ENCODE measurements at places on chromosomes 3 and 15.

DNA sequence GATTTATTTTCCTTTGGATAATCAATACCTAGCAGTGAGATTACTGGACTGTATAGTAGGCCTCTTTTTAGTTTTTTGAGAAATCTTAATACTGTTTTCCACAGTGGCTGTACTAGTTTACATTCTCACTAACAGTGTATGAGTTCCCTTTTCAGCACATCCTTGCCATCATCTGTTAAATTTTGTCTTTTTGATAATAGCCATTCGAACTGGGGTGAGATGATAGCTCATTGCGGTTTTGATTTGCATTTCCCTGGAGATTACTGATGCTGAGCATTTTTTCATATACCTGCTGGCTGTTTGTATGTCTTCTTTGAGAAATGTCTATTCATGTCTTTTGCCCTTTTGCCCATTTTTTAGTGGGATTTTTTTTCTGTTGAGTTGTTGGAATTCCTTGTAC, 210.8 kb downstream of the CGGBP1 start:
- DNase-seq, result no peak

DNA sequence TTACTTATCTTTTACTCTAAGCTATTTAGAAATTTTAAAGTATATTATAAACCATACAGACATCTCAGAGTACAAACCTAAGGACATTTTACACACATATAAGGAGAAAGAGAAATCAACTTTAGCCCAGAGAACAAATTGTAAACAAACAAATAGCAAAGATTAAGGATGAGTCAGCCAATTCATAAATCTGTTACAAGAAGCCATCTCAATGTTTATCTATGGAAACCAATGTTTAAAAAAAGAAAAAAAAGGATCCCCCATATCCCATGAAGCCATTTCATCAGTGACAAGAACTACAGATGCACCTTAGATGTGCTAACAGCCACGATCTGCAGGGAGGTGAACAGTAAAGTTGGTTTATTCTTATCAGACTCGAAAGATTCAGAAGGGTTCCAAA, 437.1 kb downstream of the SHQ1 start:
- no peak for DNase-seq

GRCh38 chr15:80076321-80077318, 17.1 kb downstream of the ZFAND6 start:
- no peak for DNase-seq

- no peak for DNase-seq
These were observed 615.4 kb downstream of the CADM2 start for GRCh38 chr3:85574006-85574705.

DNA sequence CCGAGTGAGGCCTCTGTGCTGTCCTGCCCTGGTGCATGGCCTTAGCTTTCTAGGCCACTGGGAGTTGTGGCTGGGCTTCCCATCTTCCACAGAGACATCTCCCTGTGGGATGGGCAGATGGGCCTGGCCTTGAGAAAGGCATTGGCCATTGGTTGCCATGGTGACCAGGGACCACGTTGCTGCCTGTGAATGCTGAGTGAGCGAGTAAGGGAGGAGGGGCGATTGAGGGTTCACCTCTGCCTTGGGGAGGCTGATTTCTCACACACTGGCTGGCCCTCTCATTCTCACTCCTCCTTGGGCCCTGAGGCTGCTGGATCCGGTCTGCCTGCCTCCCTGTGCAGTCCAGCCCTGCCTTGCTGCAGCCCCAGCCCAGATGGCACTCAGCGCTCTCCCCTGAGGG, 26.4 kb upstream of the DOCK3 start:
- no peak for DNase-seq

DNA sequence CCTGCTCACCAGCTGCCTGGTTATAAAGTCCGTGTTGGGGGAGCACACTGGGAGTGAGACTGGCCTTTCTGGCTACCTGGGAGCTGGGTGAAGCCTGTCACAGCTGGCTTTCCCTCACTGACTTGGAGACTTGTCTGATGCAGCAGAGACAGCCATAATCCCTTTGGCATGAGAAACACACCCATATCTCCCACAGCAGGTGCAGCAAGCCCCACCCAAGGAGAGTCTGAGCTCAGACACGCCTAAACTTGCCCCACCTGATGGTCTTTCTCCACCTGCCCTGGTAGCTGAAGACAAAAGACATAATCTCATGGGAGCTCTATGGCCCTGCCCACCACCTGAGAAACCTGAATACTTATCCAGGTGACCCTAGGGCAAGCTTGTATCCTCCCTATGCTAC, 54.8 kb downstream of the NMD3 start:
- DNase-seq, result no peak

- no peak for DNase-seq
These were observed 3.7 kb downstream of the NR1D2 start for GRCh38 chr3:23948761-23949160.

DNA sequence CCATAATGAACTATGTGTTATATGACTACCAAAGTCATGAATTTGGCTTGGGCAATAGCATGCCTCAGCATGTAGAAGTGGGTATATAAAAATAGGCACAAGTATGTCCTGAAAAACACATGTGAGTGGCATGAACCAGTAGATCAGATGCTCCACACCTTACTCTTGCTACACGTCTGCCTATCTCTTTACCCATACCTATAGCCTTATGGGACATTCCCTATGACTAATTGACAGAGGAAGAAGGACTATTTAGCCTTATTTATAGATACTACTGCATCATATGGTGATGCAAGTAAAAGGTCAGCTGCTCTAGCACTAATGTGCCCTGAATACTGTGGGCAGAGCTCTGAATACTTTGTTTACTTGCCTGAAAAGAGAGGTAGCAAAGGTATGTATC, 81.0 kb upstream of the ZPLD1 start:
- DNase-seq, result no peak

GRCh38 chr3:177928172-177928873, 607.9 kb upstream of the KCNMB2 start:
- no peak for DNase-seq

GRCh38 chr3:113454630-113455029, 13.3 kb upstream of the CFAP44 start:
- no peak for DNase-seq

Data from activated naive CD4-positive, alpha-beta T cell treated with anti-CD3 and anti-CD28 coated beads, Interleukin-2, amount 50 U/mL, for 72 hours (primary cell).